ENCODE measurements at places on chromosomes 13 and 19.

GRCh38 chr13:76387566-76387965 lies 498.6 kb downstream of the KCTD12 start:
- DNase-seq, result no peak

DNA sequence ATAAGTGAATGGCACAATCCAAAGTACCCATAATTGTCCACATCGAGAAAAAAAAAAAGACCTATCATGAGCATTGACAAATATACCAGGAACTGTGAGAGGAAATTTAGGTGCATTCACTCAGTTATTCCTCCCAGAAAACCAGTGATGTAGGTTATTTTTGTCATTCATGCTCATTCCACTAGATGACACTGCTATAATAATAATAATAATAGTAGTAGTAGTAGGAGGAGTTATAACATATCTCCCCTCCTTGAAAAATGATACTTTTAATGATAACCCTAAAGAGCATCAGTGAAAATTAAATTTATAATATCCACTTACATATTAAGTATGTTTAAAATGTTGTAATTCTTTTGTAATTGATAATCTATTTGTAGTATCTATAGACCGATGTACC lies 463.9 kb upstream of the MIR17HG start:
- DNase-seq, result no peak

DNA sequence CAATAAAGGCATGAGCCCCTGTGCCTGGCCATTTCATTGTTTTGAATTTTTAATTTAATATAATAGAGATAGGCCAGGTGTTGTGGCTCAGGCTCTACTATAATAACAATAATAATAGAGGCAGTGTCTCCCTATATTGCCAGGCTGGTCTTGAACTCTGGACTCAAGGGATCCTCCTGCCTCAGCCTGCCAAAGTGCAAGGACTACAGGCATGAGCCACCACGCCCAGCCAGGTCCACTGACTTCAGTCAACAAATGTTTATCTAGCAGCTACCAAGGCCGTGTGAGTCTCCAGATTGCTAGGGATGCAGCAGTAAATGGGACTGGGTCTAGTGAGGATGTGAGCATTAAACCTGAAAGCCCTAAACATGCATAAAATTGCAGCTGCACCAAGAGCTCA lies 13.8 kb upstream of the ILF3 start:
- no peak for DNase-seq

- DNase-seq, result no peak
Measured at GRCh38 chr19:38288123-38288855, 15.8 kb upstream of the C19orf33 start.

DNA sequence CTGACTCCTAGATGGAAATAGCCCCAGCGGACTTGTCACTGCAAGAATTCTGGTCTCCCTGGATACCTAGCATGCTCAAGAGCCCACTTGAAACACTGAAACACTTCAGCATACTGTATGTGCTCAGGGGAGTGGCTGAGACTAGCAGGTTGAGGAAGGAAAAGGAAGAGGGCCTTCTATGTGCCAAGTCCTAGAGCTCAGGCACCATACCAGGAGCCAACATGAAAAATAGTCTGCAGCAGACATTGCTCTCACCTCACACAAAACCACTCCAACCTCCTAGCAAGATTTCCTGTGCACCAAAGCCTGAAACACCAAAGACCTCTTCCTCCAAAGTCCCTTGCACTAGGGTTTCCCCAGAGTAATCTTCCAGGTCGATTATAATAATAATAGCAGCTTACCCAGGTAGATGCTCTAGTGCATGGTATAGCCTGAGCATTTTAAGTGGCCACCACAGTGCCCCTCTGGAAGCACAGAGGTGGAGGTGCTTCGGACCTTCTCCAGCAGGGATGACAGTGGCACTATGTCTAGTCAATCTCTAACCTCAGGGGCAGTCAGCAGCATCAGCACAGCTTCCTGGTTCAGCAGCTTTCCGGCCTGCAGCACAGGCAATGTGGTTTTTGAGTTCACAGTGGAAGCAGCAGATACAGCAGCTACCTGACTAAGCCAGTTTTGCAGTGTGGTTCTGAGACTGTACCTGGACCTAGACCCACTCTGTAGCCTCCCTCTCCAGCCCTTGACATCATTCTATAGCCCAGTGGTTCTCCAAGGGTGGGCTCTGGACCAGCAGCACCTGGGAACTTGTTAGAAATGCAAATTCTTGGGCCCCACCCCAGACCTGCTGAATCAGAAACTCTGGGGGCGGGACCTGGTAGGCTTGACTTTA lies 45.6 kb upstream of the UBE2L5 start:
- peak; percentile 82 for DNase-seq

- no peak for DNase-seq
Measured at GRCh38 chr13:35744566-35745178, 268.2 kb upstream of the MAB21L1 start.

Measured in CD4-positive, alpha-beta T cell treated with Interleukin-6 at 100 ng/mL for 8 hours (primary cell).